Progenitor cell of endocrine pancreas (in vitro differentiated cells): ENCODE measurements at places on chromosomes 7 and 10.

DNA sequence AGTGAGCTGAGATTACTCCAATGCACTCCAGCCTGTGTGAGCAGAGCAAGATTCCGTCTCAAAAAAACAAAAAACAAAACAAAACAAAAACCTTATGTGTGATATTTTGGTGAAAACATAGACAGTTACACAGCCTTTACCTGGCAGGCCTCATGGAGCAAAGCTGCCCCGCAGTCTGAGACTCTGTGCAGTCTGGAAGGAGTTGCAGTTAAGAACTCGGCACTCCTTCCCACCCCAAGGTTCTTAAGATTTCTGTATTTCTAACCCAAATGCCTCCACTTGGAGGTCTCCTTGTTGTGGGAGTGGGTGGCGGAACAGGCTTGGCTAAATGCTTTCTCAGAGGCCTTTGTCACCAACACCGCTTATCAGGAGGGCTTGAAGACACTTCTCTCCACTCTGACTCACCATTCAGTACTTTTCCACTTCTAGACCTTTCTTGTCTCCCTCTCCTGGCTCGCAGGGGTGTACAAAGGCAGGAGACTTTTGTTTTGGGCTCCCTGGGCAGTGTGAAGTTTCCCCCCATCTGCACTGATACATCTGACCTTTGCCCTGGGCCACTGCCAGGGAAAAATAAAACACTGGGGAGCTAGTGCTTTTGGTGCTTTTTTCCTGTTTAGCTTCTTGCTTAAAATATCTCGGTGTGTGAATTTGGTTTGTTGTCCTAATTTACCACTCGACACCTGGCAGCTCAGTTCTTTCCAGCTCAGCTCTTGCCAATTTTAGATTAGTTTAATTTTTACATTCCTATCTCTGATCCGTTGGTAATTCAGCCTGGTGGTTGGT, 51.3 kb upstream of the MAGI2 start:
- DNase-seq: no peak

GRCh38 chr7:67825356-67825755, 828.7 kb downstream of the TYW1 start:
- no peak for DNase-seq

DNA sequence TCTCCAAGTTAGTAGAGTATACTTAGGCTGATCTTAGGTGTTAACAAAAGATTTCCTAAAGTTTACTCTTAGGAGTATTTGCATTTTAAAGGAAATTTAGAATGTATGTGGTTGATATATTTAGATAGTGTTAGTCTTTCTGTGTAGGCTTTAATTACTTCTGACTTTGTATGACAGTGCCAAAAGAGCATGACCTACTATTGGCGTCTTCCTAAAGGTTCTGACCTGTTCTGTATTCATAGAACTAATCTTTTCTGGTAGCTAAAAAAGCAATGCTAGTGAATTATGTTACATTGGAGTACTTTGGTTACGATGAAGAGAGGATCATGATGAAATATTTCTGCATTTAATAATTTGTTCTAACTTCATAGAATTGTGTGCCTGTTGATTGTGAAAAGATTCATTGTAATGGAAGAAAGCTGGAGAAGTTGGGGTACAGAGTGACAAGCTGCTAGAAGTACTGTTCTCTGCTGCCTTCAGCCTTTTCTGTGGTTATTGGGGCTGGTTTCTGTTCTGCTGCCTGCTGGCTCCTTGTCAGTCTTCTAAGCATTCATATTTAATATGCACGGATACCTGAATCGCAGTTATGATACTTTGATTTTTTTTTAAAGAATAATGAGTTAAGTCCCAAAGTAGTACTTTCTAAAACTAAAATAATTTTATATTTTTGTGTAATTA, 13.2 kb downstream of the WAC start:
- DNase-seq: no peak

- DNase-seq: no peak
These were observed 110.9 kb upstream of the LSM8 start for GRCh38 chr7:118072893-118073674.

DNA sequence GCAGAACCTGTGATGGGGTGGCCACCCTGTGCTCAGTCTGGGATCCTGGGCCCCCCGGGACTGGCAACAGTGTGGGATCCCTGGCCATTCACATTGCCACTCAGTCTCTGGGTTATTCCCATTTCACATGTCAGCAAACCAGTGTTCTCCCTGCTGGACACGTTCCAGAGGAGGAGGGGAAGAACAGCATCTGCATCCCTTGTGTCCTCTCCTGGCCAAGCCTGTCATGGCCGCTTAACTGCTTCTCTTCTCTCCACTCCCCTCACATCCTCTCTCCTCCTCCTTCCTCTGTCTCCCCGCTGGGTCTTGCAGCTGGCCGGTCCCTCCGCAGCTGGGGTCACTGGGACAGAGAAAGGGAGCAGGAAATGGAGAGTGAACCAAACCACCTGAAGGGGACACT, 74.4 kb downstream of the C10orf105 start:
- no peak for DNase-seq

DNA sequence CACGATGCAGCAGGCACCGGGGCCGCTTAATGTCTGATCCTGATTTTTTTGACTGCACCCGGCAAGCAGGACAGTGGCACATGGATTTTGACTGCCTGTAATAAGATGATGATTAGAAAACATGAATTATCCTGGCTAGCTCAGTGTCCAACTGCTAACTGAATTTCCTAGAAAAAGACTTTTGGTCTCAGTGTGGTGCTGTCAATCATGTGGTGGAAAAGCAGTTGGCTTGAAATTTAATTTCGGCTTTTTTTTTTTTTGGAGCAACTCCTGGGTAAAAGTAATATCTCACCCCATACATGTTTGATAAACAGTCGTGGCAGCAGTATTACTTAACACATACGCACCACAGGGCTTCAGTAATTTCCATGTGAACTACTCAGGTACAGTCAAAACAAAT, 227.7 kb downstream of the FANK1 start:
- DNase-seq: no peak

- no peak for DNase-seq
These were observed 132.5 kb downstream of the NT5C2 start for GRCh38 chr10:103060575-103060974.

DNA sequence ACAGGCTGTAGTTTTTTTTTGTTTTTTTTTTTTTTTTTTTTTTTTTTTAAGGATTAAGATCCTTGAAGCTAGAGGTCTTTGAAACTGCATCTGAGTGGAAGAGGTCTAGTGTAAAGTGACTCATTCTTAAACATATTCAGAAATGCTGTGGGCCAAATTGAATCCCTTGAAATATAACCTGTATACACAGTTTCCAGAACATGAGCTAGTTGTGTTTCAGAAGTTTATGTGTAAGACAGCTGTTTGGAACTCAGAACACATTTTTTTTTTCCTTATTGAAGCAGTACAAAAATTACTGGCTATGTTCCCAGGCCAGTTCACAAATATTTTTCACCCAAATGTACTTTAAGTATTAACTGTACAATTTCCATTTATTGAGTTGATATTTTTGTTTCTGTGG, 67.9 kb downstream of the PPP1R9A start:
- no peak for DNase-seq

DNA sequence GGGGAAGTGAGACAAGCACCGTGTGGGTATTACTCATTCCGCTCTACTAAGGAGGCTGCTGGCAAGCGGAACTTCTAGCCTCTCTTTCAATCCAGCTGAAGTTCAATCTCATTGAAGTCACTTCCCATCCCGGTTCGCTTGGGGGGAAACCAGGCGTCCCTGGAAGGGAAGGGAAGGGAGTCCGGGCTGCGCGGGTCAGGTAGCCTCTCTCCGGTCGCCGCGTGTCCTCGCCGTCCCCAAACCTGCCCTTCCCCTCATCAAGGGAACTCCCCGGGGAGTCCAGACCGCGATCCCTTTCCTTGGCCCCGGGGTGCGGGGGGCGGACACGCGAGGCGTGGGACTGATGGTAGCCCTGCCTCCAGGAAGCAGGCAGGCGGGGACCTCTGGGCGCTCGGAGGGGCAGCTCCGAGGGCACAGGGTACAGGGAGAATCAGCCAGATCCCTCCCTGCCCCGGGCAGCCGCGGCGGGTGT, 598 bp upstream of the ZEB1 start:
- no peak for DNase-seq

DNA sequence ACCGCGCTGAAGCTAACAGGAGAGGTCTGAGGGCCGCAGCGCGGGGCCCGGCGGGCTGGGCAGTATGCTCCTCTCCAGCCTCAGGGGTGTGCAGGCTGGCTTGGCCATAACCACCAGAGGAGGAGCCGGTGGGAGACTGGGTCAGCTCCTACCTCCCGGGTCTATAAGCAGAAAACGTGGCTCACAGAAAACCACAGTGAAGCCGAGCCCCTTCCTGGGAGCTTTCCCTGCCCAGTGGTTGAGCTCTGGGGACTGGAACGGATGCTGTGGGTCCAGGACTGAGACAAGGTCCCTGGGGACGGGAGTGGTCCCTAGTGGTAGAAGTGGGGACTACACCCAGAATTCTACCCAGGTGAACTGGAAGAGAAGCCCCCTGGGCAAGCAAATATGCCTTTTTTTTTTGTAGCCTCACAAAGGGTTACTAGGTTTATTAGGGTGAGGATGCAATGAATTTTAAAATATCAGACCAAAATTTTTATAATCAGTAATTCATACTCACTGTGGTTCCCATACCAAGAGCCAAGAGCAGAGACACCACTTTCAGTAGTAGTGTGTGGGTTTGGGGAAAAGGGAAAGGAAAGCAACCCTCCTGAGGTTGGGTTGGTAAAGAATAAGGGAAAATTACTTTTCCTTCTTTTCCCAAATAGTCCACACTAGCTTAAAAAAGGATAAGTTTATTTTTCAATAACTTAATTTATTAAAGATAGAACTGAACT, 67.9 kb upstream of the PRKCQ start:
- peak; percentile 57 for DNase-seq

- DNase-seq: no peak
These were observed 116.6 kb downstream of the KMT2E start for GRCh38 chr7:105130580-105130979.

GRCh38 chr10:37711617-37712488, 145.6 kb downstream of the ZNF248 start:
- DNase-seq: no peak

DNA sequence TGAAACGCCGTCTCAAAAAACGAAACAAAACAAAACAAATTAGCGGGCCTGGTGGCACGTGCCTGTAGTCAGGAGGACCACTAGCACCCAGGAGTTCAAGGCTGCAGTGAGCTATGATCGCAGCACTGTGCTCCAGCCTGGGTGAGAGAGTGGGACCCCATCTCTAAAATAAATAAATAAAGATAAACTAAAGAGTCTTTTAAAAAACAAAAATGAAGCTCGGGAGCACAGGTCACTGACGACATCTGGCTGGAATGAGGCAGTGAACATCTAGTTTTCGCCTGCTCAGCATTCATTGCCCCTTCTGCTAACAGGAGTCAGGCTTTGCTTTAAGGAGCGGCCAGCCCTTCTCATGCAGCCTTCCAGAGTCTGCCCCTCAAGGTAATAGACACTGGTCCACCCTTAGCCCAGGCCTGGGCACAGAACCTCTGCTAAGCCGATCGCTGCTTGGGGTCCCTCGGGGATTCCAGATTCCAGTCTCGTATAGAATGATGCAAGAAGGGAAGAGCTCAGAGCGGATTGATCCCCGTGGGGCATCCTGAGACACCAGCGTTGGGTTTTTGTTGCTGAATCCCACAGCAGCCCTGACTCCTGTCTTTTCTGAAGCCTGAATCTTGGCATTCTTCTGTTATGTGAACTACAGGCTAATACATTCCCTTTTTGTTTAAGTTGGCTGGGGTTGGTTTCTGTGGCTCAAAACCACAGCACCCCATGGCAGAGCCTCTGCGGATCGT, 14.2 kb upstream of the FOXK1 start:
- no peak for DNase-seq

DNA sequence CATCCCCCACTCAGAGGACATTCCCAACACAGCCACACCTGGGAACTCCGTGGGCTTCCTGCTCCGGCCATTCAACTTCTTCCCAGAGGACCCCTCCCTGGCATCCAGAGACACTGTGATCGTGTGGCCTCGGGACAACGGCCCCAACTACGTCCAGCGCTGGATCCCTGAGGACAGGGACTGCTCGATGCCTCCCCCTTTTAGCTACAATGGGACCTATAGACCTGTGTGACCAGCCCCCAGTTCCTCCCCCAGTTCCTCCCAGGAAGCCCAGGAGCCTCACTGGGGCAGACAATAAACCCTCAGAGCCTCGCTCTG, 8.6 kb downstream of the AOC1 start:
- no peak for DNase-seq

DNA sequence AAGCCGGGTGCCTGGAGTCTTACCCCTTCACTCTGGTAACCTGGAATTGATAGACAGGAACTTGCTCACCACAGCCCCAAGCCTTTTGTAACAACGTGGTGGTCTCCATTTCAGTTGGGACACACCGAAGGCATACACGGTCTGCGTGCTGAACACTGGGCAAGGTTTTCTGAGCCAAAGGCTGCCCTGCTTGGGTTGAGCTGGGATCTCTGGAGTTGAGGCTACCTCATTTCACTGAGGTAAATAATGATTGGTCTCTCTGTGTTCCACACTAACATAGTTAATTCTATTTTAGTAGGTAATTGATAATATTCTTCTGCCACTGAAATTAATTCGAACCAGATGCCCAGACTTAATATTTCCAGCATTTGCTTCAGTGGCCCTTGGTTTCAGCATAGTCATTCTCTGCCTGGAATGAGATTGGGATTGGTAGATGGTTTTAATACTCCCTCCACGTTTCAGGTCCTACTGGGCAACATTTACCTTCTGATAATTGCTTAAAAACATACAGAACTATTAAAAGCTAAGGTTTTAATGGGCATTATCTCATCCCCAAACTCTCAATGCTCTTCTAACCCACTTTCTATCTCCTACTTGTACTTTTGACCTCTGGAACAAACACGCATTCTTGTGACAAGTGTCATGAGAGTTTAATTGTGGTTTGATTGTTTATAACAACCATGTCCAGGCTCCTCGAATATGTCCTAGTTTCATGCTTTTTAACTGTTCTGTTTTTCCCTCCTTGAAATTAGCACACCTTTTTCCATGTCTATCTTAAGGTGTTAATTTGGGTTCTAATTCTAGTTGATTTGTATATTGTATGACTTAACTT, 202.3 kb upstream of the KLF6 start:
- no peak for DNase-seq

- no peak for DNase-seq
These were observed 148.0 kb downstream of the ANKRD7 start for GRCh38 chr7:118372530-118372929.

GRCh38 chr7:44097064-44097932, 6.8 kb upstream of the AEBP1 start:
- no peak for DNase-seq

DNA sequence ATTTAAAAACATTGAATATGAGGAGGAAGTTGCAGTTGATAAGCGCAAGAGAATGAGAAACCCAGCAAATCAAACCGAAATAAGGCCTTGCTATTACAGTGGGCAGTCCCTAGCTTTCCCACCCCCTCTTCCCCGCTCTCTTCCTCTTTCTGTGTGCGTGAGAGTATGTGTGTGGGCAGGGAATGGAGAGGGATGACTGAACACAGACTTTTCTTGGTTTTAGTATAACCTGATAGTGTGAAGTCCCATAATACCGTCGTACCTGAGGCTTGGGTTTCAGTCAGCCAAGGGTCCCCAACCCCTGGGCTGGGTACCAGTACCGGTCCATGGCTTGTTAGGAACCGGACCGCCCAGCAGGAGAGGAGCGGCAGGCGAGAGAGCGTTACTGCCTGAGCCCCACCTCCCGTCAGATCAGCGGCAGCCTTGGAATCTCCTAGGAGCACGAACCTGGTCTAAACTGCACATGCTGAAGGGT, 255.3 kb downstream of the CELF2 start:
- no peak for DNase-seq

- peak; percentile 83 for DNase-seq
These were observed at the start of gene INTS1 for GRCh38 chr7:1503816-1504775. Gene INTS1, minus strand, starts transcription at chr7:1504389. Its CDS starts 429 bp downstream, at chr7:1503960.

GRCh38 chr7:158001621-158002320, 585.9 kb downstream of the PTPRN2 start:
- DNase-seq: no peak
